ENCODE measurements at places on chromosomes 1 and 21.

DNA sequence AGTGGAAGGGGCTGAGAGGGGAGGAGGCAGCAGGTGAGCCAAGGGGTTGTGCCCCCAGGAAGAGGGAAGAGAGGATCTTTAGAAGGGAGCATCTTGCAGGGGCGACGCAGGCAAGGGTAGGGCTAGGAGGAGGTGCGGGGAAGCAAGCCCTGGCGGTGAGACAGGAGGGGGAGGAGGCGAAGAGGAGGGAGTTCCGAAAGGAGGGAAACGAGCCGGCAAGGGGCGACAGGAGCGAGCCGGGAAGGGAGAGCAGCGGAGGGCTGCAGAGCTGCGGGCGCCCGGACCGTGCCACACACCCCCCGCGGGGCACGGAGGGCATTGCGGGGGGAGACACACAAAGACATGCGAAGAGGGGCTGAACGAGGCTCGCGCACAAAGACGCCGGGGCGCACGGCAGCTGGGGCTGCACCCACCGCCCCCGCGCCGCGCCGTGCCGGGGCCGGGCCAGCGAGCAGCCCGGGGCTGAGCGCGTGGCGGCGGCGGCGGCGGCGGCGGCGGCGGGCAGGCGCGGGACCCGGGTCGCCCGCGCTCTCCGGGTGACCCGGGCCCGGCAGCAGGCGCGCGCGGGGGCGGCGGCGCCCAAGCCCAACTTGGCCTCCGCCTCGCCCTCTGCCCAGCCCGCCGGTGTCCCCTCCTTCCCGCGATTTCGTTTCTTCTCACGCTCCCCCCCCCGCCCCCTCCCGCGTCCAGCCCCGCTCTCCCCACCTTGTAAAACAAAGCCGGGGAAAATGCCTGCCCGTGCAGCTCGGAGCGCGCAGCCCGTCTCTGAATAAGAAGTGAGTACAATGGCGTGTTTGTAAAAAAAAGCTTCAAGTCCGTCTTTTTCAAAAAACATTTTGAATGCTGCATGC lies at the start of gene KCNK2:
TSS of gene KCNK2 (plus strand) at position 206 of the 851 bp plus-strand sequence. CDS start 649 bp downstream, outside the sequence.
- DNase-seq, result no peak

DNA sequence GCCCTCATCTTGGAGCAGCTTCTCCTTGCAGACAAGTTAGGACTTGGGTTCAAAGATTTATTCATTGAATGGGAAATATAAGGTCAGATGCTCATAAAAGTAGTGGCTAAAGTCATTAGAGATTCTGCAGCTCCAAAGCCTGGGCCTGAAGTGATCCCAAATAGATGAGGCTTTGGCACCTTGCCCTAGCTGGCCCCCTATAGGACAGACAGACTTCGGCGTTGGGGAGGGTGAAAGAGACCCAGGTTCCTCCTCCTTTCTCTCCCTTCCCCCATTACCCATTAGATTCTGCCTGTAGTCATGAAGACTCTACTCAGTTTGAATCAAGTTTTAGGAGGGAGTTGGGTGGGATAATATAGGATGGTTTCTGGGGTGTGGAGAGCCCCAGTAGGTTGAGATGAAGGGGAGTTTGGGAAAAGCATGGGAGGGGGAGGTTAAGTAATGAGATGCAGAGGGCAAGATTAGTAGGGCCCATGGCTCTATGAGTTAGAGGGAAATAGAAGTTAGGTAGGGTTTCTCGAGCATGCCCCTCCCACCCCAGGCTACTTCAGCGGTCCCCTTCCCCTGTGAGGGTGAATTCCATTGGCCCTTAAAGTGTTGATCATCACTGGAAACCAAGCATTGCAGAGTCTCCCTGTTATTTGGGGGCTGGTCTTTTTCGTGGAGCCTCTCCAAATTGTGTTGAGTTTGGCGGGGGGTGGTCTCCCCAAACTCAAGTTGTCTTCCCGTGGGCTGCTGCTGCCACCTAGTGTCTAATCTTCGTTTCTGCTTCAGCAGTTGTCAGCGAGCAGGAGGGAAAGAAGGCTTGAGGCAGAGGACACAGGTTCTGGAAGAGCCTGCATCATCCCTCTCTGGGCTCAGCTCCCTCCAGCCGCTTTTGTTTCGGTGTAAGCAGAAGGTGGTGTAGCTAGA lies 2.1 kb upstream of the AHDC1 start:
- peak; percentile 42 for DNase-seq

DNA sequence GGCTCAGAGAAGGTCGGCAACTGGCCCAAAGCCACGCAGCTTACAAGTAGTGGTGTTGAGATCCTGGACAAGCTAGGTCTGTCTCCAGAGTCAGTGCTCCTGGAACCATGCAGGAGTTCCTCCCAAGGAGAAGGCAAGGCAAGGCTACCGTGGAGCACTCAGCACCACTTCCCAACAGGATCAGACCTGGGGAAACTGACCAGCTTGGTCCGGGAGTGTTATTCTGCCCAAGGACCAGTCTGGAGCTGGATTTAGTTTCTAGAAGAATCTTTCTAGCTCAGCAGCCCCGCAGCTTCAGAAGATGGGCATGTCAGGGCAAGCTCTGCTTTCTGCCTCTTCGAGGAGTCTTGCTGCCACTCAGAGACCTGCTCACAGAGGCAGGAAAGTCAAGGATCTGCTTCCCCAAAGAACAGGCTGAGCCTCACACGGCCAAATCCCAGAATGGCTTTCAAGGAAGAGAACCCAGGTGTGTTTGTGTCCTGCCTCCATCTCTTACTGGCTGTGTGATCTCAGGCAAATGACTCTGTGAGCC lies 302.8 kb downstream of the MATN1 start:
- DNase-seq, result no peak

- no peak for DNase-seq
Measured at GRCh38 chr1:226867461-226868054, 2.9 kb upstream of the PSEN2 start.

- no peak for DNase-seq
Measured at GRCh38 chr1:43799656-43800635, 92.6 kb downstream of the ST3GAL3 start.

DNA sequence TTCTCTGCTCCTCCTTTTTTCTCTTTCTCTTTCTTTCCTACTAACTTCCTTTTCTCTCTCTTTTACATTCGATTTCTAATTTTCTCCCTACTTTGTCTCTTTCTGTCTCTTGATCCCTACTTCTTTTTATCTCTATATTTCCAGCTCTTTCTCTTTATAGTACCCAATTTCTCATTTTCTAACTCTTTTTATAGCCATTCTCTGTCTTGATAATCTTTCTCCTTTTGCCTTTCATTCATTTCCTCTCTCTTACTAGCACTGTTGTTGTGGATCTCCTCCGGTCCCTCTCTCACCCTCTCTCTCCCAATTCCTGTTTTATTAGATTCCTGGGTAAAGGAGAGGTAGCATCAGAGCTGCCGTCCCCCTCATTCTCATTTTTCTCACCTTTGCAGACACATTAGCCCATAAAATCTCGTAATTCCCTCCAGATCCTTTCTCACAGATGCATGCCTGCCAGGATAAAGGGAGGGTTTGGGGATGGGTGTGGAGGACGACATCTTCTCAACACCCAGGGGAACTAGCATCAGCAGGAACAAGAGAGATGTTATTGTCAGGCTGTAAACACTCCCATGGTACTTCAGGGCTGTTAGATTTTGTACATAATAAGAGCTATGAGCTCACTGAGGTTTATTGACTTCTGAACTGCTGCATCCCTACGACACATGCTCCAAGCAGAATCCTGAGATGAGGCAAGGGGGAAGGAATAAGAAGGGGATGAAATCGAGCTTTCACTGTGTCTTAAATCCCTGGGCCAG lies 159.0 kb upstream of the GALNT2 start:
- no peak for DNase-seq

- no peak for DNase-seq
Measured at GRCh38 chr21:37032293-37032692, 25.8 kb downstream of the RIPPLY3 start.

- no peak for DNase-seq
Measured at GRCh38 chr1:175504875-175505555, 238.4 kb downstream of the TNR start.

DNA sequence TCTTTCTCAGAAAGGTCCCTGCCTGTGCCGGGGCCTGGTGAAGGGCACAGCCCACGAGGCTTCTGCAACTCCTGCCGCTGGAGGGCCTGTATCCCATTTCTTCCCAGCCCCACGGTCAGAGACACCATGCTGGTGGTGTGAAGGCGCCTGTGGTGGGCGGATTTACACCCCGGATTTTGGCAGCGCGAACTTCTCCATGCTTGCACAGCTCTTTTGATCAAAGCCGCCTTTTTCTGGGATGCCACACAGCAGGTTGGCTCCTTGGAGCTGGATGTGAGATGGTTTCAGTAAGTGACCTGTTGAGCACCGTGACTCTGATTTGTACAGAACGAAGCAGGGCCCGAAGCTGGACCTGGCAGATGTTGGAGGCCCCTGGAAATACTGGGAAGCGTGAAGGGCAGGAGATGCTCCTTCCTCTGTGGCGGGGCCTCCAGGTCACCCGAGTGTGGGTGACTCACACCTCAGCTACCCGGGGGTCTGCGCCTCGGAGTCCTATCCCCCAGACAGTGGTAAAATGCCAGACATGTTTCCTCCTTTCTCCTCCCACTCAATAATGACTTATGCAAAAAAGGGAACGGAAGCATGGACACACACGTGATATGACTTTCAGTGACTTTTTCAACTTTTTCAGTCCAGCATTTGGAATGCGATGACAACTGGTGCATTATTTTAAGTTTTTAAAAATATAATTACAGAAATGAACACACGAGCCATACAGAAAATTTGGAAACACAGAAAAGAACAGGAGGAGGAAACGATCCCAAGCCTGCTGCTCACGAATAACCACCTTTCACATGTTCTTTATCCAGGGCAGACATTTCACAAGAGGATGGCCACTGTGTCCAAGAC lies 9.0 kb downstream of the UMODL1 start:
- DNase-seq, result no peak

DNA sequence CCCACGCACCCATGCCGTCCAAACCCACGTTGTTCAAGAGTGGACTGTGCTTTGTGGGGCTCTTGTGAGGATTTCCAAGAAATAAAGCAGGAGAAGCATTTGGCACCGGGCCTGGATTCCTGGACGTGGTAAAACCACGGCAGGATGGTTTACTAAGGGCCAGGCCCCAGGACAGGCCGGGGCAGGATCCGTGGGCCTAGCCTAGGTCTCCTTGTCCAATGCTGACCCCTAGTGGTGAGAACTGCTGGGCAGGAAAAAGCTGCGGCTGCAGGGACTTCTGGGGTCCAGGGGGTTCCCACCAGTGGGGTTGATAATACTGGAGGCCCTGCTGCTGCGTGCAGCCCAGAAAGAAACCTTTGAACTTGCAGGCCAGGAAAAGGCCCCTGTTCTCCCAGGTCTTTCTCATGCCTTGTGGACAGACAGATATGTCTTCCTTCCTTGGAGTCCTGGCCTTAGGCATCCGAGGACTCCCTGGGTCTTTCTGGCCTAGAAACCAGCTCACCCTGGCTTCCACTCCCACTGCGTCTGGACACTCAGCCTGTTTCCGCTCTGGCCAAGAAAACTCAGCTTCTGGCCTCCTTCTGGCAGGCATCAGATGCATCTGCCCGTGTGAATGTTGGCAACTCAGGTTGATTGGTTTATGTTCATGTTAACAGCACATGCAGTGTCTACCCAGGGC lies 106.9 kb upstream of the TMEM51 start:
- DNase-seq, result no peak

DNA sequence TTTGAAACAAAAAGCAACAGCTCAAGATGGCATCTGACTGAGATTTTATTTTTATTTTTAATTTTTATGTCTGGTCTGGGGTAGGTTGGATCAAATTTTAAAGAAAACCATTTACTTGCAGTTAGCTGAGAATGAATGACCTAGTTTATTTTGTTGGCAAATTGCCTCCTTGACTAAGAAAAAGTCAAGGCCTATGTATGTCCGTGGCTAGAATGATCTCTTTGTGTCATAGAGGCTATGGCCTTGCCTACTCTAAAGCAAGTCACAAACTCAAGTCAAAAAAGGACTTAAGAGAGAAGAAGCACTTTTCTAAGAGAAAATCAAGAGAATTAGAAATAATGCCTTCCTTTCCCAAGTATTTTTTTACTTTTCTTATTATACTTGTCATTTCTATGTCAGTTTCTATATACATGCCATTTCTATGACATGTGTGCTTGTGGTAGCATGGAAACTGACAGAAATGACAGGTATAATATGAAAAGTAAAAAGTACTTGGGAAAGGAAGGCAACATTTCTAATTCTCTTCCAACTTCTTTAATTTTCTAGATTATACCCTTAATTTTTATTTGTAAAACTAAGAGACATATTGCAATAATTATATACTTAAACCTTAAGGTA lies 136.7 kb downstream of the CENPF start:
- DNase-seq, result no peak

DNA sequence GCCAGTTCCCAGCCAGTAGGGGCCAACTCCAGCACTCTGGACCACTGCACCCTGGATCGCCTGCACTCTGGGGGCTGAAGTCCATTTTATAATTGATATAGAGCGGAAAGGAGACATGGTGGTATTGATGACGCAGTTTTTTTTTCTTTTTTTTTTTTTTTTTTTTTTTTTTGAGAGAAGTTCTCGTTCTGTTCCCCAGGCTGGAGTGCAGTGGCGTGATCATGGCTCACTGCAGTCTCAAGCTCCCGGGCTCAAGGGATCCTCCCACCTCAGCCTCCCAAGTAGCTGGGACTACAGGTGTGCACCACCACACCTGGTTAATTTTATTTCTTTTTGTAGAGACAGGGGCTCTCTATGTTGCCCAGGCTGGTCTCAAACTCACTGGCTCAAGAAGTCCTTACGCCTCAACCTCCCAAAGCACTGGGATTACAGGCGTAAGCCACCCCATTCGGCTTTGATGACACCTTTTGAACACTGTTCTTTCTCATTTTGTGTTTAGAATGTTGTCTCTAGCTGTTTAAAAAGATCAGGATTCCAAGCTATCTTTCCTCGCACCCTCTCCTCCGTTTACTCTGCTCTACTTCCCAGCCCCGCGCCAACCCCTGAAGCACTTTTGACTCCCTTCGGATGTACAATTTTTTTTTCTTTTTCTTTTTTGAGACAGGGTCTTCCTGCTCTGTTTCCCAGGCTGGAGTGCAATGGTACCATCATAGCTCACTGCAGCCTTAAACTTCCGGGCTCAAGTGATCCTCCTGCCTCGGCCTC lies 960 bp downstream of the MX2 start:
- DNase-seq, result no peak

GRCh38 chr1:111605576-111605975 lies 14.0 kb upstream of the RAP1A start:
- no peak for DNase-seq

DNA sequence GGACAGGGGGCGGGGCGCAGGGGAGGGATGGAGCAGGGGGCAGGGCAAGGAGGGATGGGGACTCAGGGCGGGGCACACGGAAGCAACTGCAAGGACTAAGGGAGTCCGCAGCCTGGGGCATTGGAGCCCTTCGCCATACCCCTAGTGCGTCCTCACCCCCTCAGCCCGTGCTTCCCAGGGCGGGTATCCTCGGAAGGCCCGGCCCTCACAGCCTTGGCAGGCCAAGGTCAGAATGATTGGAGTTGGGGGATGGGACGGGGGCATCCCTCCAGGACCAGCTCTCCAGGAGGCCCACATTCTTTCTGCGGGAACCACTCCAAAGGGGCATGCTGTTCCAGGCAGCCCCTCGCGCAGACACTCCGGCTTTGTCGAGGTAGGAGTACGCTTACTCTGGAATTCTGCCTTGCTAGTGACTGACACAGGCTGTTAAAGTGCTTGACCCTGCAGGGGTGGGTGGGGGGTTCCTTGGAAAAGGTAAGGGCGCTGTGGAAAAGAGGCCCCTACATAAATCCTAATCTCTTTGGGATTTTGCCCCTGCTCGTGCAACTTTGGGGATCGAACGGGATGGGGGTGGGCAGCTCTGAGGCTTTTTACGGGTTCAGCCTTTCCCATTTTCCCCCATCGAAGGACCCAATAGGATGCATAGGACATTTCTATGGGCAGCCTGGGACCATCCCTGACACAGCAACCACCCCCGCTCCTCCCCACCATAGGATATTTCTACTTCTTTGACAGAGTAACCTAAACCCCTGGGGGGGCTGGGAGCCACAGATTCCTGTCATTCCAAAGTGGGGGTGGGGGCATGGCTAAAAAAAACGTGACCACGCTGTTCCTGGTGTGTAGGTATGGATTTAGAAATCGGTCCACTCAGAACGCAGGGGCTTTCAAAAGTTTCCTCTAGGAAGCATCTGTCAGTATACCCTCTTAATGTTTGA lies 738 bp upstream of the TRIM11 start:
- DNase-seq, result no peak

All from stimulated activated CD4-positive, alpha-beta T cell treated with anti-CD3 and anti-CD28 coated beads, Interleukin-1b, Interleukin-23, amount 100 ng/mL, for 1 hour (primary cell).